ENCODE measurements at places on chromosomes 3 and 15.

- no peak for DNase-seq
Measured at GRCh38 chr3:43892061-43892460, 201.3 kb downstream of the ABHD5 start.

- peak; percentile 75 for DNase-seq
Measured at GRCh38 chr3:161104561-161105551, at the start of gene B3GALNT1. B3GALNT1 (minus strand) TSS chr3:161105349; CDS start chr3:161086754, 18,595 bp downstream.

DNA sequence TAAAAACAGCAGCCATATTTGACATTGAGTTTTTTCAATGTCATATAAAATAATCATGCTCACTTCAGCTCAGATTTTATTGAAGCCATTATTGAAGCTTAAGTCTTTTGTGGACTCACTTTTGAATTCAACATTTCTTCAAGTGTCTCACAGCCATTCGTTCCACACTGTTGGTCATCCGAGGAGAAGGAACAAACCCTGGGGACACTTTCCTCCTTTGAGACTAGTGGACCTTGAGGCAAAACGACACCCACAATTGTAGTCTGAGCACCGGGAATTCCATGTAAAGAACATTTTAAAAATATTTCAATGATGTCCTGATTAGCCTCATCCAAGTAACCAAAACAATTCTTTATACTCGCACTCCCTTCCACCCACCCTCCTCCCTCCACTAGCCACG, 174.7 kb downstream of the CD47 start:
- no peak for DNase-seq

GRCh38 chr3:106485217-106485616, 616.4 kb upstream of the CBLB start:
- DNase-seq, result no peak
